ENCODE measurements at places on chromosomes 5 and 9.
A peak's percentile ranks its signal among the peaks of the same experiment; 100 is the strongest.

DNA sequence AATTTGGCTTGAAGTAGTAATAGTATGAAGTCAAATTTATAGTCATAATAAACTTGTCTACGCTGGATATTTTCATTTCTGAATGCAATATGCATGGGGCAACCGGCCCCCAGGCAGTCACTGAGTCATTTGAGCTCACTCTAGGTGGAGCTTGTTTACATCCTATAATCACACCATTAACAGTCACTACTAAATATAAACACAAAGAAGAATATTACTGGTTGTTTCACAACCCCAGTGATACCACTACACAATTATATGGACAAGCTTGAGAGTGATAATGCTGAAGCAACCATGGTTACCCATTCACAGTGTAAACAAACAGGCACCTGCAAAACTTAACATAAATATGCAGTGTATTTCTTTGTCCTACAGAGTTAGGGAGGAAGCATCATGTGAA is 68.7 kb downstream of the MARCHF3 start:
- no peak for DNase-seq

DNA sequence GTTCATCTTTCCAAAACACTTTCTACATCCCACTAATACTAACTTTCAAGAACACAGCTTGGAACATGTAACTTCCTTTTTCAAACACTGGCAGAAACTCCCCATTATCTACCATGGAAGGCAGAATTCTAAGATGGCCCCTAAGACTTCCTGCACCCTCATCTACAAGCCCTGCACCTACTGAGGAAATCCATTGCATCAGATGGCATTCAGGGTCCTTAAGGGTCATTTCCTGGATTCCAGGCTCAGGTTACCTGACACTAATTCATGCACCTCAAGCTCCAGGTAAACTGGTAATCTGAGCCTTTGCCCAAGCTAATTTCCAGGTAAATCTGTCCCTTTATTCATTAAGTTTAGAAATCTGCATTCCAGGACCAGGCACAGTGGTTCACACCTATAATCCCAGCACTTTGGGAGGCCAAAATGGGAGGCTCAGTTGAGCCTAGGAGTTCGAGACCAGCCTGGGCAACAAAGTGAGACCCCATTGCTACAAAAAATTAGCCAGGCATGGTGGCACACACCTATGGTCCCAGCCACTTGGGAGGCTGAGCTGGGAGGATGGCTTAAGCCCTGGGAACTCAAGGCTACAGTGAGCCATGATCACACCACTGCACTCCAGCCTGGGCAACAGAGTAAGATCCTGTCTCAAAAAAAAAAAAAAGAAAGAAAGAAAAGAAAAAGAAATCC is 91.6 kb downstream of the NFIB start:
- no peak for DNase-seq

GRCh38 chr9:117763314-117763713 is 59.1 kb downstream of the TLR4 start:
- no peak for DNase-seq

- no peak for DNase-seq
These were observed 120.4 kb downstream of the C9orf152 start for GRCh38 chr9:110087605-110088004.

- no peak for DNase-seq
These were observed 145.2 kb upstream of the TAS2R1 start for GRCh38 chr5:9775339-9775738.

DNA sequence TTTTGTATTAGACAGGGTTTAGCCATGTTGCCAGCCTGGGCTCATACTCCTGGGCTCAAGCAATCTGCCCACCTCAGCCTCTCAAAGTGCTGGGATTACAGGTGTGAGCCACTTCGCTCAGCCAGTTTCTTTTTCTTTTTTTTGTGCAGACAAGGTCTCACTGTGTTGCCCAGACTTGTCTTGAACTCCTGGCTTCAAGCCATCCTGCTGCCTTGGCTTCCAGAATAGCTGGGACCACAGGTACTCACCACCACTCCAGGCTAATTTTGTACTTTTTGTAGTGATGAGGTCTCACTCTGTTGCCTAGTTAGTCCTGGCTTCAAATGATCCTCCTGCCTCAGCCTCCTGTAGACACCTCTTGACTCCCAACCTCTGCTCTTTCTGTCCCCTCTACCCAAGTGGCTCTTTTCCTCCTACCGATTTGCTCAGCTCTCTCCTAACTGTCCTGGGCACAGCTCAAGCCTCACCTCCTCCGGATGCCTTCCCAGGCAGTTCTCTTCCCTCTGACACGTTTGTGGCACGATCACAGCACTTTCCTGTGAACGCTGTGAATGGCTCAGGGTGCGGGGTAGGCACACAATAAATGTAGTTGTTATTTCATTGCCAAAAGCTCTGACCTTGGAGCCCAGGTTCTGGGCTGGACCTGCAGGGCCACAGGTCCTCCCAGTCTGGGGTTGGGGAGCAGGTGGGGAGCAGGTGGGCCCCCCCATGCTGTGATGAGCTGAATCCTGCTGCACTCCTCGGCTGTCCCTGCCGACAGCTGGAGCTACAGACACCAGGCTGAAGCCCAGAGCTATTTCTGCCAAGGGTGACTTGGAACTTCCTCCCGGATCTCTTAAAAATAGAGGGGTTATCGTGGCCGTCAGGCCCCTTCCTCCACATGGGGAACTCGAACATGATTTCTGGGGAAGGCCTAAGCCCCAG is 23.9 kb downstream of the GFI1B start:
- no peak for DNase-seq

GRCh38 chr9:130667120-130667435 is 2.7 kb downstream of the PRDM12 start:
- DNase-seq = no peak

DNA sequence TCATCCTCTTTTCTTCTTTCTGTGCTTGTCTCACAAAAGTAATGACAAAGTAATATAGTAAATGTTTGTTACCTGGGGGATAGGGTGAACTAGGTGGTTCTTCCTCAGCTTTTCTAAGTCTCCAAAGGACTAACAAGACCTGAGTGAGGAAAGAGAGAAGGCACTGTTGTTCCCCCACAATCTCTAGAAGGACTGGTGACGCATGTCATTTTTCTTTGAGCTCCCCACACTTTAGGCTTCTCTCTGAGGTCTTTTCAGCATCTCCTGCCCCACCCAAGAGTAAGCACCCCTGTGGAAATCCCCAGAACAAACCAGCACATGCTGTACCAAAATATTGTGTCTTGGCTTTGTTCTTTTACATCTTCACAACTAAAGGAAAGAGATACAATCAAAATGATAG is 2.4 kb upstream of the IL7R start:
- DNase-seq = no peak

DNA sequence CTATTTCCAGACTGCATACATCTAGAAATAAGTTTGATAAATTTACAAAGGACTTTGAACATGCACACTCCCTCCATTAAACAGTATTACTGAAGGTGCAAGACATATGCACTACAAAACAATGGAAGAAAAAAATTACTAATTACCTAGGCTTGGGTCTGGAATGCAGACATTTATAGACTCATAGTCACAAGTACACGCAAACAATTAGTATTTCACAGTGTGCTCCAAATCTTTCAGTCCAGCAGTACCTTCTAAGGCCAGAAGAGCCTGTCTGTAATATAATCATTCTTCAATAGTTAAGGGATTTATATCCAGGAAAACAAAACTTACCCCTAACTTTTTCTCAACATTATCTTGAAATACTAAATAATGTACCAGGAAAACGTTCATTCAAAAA is 11.2 kb downstream of the RICTOR start:
- no peak for DNase-seq

DNA sequence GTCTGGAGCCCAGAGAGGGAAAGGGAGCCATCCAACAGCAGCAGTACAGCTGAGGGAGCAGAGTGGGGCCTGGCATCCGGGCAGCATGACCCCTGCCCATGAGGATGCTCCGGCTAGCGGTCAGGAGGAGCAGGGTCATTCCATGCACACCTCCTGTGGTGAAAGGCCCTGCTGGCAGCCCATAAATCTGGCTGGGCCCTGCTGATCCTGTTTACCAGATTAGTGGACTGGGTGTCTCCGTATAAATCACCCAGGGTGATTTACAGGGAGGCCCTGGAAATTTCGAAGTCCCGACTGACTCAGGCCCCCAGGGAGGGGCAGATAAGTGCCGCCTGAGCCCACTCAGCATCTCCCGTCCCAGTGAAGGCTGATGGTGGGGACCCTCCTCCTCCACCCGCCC is 117.6 kb upstream of the HAND1 start:
- DNase-seq = no peak

DNA sequence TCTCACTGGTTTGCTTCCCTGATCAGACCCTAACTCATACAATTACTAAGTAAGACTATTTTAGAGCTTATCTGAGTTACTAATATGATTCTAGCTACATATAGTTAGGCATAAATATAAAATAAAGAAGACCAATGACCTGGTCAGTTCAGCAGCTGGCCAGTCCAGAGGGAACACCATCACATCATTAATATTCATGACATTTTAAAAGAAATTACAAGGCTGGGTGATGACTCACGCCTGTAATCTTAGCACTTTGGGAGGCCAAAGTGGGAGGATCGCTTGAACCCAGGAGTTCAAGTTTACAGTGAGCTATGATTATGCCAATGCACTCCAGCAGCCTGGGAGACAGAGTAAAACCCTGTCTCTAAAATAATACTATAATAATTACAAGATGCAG is 37.0 kb upstream of the CDC42SE2 start:
- no peak for DNase-seq

- DNase-seq = no peak
These were observed 11.5 kb upstream of the CARD19 start for GRCh38 chr9:93084471-93084881.

DNA sequence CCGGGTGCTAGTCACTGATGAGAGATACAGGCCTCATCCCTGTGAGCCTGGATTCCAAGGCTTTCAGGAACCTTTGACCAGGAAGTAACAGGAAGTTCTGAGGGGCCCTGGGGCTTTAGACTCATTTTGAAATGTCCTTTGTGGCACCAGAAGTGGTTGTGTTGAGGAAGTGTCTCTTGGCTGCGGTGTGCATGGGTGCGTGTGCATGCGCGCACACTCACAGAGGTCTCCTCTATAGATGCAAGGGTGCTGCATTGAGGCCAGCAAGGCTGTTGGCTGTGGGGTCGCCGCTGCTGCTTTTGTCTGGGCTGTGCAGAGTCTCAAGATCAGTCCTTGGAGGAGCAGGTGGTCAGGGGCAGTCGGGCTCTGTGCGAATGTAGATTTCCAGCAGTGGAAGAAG is 7.6 kb downstream of the RAB24 start:
- DNase-seq = no peak

GRCh38 chr5:147410496-147411358 is 99.1 kb downstream of the DPYSL3 start:
- no peak for DNase-seq

DNA sequence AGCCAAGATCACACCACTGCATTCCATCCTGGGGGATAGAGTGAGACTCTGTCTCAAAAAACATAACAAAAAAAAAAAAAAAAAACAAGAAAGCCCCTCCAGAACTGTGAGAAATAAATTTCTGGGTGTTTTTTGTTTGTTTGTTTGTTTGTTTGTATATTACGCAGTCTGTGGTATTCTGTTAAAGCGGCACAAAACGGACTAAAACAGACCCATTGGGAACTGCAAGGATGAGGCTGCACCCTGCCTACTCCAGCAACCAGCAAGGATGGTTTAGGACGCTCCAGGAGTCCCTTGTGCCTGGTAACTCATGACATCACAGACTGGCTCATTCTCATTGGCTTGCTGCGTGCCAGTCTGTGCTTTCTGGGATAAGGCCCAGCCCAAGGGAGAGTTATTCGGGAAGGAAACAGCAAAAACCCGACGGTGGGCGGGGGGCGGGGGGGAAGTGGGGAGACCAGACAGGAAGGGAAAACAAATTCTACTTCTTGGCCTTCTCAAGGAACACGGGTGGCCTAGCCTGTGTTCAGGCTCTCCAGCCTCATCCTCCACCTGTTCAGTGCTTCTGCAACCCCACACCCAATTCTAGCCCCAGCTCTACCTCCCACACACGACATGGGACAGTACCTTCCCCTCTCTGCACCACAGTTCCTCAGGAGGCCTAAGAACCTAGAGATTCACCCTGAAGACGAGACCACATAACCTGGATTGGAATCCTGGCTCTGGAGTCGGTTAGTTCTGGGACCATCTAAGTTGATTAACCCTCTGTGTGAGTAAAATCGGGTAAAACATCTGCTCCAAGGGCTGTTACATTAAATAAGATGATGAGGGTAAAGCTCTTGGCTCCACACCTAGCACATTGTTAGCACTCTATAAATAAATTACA is 2.8 kb downstream of the CD74 start:
- peak; percentile 73 for DNase-seq

- no peak for DNase-seq
These were observed 83.7 kb downstream of the SH3RF2 start for GRCh38 chr5:146020100-146020499.

DNA sequence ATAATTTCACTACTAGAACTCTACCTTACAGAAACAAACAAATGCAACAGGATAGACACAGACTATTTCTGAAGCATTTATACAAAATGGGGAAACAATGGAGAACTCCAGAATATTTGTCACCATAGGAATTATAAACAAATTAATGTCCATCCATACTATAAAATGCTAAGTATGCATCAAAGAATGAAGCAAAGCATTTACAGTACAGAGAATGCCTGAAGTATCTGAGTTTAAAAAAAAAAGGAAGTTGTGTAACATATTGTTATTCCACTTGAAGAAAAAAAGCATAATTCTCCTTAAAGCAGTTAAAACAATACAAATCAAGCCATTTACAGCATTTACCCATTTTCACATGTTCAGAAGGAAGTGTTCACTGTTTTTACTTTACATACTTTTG is 53.0 kb downstream of the DROSHA start:
- DNase-seq = no peak

DNA sequence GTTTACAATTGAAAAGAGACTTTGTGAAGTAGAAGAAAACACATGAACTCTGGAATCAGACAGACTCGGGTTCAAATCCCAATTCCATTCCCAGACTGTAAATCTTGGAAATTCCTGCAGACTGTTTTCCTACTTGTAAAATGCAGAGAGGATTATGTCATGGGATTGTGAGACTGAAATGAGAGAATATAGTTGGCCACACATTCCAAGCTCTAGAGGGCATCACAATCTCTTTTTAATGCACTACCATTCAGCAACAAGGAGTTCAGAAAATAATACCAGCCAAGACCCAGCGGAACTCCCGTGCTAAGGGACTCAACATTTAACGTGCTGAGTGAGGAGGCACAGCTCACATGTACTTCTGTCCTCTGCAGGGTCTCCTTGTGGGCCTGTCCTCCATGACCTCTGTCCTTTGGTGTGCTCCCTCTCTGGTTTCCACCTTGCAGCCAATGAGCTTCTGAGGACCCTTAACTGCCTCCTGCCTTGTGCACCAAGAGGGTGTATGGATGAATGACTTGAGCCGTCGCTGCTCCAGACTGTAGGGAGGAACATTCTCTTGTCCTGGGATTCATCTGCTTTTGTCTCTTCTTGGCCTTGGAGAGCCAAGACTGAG is 263.5 kb downstream of the NTRK2 start:
- no peak for DNase-seq

All from cerebellar nuclear complex (tissue), 1 donor.